Stomach (tissue), 19 donors: ENCODE measurements at places on chromosomes 16 and 17. TPM values are rescaled to one million over a fixed set of nuclear protein-coding genes. Genes with fewer than 3 reads are reported as not detected.
A peak's percentile ranks its signal among the peaks of the same experiment; 100 is the strongest.

GRCh38 chr17:81665205-81666091 lies 957 bp downstream of the OXLD1 start:
- peak; percentile 60 for DNase-seq

GRCh38 chr16:83994087-83994486 lies 26.0 kb downstream of the NECAB2 start:
- no peak for DNase-seq

DNA sequence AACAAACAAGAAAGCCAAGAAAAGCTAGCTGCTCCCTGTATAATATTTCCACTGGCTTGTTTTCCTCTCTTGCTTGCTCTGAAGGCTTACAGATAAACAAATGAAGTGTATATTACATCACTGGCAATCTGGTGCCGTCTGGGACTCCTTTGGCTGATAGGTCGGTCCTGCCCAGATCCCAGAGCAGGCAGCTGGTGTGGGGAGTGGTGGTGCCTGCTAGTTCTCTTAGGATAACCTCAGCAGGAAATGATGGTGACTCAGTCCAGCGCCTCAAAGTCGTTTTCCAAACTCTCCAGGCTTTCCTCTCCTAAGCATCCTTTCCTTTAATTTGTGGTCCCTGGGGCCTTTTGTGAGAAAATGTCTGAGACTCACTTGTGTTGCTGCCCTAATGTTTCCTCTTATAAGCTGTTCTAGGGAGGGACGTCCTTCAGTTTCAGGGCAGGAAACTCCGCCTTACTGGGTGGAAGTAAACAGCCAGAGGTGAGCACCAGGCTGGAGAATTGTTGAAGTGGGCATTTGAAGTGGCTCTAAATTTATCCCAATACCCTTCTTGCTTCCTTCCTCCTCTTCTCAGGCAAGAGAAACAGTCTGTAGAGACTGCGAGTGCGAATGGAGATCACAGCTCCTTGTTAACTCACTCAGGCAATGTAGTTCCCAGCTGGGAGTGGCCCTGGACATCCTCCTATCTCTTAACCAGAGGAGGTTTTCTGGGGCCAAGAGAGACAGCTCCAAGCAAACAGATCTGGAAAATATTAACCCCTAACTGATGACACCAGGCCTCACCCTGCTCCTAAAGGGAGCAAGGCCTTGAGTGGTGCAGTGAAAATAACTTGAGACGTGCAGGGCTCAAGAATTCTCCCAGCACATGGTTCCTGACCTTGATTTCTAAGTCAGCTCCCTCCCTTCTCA lies 34.9 kb downstream of the CD300LF start:
- no peak for DNase-seq

DNA sequence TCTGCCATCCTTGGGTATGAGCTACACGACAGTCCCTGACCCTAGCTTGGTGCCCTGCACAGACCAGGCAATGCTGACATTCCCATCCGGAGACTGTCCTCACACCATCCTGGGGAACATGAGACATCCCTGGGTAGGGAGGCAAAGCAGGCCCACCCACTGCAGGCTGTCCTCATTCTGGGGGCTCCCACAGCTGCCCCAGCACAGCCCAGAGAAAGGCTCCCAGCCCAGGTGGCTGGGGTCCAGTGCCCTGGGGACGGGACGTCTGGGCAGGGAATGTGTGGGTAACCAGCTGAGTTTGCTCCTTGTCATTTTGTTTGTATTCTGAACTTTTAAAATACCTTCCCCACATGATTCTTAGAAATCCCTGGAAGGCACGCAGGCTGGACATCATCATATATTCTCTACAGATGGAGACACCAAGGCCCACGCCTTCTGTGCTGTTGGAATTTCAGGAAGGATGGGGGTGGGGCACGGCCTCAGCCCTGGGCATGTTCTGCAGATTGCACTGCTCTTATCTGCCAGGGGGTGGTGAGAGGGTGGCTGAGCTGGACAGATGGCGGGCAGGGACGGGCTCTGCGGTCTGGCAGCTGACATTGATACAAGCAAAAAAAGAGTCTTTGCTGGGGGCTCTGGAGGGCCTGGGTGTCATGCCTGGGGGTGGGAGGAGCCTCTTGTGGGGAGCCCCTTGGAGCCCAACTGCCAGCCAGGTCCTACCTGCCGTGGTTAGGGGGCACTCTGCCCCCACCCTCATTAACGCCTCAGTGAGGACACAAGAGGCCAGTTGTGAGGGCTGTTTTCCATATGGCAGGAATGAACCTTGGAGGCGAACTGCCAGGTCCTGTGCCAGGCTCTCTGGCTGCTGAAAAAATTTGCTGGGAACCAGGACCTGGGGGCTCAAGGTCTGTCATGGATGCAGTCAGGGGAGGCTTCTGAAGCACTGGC lies 28.4 kb downstream of the LRRC75A start:
- peak; percentile 75 for DNase-seq

DNA sequence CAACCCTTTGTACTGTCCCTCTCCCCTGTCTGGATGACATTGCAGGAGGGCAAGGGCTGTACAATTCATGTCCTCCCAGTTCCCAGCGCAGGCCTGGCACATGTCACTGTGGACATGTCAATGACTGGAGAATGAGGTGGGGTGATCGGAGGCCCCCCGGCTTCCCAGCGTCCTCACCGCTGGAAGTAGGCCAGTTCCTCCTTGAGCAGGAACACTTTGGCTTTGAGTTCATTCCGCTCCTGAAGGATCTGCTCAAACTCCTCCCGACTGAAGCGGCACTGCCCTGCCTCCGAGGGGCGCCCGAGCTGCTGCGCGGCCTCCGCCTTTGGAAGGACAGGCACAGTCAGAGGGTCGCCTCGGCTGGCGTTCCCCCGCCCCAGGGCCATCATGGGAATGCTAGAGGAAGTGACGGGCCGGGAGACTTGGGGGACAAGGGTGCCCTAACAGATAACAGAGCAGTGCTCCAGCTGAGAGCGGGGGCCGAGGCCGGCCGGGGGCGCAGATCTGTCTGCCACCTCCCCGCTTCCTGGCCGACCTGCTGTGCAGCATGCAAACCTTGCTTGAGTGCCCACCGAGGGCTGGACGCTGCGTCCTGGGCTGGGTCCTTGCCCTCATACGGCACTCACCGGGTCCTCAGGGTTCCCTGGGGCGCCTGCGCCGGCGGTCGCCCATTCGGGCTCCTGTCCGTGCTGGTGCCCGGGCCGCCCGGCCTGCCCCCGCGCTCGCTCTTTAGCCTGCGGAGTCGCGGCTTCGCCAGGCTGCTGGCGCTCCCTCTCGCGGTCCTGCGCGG lies 1.3 kb downstream of the RILP start:
- peak; percentile 44 for DNase-seq

DNA sequence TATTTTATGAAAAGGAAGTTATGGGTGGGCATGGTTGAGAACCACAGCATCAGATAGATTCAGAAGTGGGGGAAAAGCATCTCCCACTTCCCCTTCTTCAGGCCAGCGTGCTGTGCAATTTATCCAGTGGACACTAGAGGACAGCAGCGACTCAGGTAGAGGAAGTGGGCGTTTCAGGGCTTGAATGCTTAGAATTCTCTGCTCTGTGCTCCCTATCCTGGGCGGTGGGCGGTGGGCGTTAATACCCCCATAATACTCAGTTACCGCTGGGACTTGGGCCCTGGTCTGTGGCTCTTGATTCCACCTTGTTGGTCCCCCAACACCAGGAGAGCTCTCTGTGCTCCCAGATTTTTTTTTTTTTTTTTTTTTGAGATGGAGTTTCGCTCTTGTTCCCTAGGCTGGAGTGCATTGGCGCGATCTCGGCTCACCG lies 3.7 kb upstream of the LYZL6 start:
- peak; percentile 73 for DNase-seq

DNA sequence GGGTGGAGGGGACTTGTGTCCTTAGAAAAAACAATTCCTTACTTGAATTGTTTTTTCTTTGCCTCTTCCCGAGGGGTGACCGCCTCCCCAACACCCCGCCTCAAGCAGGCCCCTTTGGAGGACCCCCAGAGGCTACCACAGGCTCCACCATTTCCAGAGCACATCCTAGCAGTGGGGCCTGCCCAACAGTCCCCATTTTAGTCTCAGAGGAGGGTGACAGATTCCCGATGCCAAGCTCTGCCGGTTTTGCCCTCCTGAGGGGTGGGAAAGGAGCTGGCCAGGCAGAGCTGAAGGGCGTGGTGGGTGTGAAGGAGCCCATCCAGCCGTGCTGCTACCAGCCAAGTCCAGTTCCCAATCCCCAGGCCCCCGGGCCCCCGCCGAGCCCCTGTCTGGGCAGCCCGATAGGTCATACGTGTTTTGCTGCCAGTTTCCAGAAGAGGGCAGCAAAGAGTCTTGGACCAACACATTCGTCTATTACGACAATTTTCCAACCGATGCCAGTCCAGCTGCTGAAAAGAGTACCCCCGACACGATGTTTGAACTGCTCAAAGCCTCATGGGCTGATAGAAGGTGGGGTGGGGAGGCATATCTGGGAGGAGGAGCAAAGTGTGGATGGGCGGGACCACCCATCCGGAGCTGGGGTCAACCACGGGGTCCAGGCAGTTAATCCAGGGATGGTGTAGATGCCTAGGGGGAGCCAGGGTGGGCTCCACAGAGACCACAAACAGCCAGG lies 18.8 kb upstream of the GAA start:
- peak; percentile 90 for DNase-seq

DNA sequence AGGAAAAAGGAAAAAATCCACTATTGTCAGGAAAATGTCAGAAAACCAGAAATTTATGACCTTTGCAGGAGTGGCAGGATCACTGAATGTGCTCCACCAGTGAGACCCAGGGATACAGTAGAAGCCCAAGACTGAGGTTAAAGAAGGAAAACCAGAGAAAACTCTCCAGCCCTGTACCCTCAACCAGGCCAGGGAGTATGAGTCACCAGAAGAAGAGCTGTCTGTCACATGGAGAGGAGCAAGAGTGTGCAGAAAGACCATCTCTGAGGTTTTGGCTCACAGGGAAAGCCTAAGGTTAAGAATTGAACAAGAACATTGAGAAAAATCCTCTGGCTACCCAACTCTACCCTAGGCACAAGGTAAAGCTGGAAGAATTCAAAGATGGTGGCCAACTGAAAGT lies 47.6 kb upstream of the MON1B start:
- DNase-seq = no peak

DNA sequence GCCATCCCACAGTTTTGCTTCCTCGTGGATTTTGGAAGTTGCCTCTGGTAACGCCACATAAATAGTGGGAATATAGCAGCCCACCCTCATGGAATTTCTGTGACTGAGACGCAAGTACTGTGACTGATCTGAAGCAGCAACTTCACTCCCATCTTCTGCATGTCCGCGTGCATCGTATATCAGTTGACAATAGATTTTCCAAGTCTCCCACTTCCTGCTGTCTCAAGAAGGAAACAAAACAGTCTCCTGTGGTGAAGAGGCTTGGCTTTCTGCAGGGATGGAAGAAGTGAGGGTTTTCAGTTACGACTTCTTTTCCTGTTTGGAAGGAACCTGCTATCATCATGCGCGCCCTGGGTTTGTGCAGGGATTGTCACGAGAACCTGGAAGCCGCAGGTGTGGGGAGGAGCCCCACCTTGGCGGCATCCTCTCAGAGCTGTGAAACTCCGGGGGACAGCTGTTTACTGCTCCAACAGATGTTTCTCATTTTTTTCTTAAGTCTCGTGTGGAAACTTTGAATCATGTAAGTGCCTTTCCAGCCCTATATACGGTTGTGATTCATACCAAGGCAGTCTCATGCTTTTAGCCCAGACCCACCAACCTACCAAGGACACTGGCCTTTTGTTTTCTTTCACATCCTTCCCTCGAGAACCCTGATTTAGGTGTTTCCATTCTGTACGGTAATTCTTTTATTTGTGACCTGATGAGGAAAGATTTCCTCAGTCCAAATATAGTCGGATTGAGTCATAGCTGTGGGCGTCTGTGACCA lies 57.5 kb downstream of the WIPI1 start:
- DNase-seq = peak; percentile 44

- DNase-seq = peak; percentile 93
Measured at GRCh38 chr17:28524476-28525424, 18.6 kb downstream of the FOXN1 start.

DNA sequence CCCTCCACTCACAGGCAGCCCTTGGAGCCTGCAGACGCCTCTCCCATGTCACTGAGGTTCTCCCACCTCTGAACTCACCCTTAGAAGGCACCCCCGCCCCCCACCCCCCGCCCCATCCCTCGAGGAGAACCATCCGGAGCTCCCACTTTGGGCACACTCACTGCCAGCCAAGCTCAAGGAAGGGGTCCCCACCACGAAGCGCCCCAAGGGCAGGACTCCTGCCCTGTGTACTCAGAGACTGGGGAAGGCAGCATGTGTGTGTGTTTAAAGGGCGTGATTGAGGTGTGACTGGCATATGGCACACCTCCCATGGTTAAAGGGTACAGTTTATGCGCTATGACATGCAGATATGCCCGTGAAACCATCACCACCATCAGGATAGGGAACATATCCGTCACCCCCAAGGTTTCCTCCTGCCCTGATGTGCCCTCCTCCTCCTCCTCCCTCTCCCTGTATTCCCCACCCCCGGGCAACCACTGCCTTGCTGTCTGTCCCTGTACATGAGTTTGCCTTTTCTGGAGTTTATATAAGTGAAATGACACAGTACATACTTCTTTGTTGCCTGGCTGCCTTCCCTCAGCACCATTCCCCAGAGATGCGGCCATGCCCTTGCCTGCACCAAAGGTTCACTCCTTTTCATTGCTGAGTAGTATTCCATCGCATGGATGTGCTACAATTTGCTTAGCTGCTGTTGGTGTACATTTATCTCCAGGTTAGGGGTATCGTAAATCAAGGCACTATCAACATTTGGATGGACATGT lies 14.0 kb upstream of the RBFOX3 start:
- DNase-seq = no peak

DNA sequence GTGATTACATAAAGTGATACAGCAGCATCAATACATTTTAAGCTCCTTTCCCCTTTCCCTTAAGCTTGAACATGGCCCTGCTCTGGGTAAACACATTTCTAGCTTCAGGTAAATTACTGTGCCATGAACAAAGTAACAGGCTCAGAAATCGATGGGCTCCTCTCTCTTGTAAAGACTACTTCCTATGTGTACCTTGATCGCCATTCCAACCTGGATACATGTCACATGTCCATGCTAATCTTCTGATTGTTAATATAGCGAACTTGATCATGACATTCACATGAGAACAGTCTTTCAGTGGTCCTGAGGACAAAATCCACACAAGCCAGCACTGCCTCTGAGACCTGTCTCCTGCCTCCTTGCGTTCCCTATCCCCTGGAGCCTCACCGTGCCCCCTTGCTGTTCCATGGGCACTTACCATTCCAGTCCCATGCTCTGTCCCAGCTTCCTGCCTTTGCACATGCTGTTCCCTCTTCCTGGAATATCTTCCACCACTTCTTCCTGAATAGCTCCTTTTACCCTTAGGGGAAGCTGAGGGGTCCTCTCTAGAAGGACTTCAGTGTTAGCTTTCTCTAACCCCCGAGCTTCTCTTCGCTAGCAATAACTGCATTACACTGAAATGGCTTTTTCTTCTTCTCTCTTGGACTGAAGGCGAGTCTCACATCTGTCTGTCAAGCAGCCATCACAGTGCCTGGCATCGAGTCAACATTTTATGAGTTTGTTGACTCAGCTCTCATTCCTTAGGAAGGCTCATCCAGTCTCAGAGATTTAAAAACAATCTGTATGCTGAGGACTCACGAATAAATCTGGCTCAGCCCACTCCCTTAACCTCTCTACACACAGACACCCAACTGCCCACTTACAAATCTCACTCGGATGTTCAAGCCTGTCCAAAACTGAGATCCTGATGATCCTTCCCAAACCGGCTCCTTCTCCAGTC lies 93.3 kb downstream of the ASIC2 start:
- DNase-seq = no peak

Gene HSD11B2
- 1.2 TPM for total RNA-seq

Gene KCNG4
- not detected for total RNA-seq

Gene PIK3R6
- under 0.01 TPM for total RNA-seq

Gene TMEM106A
- 46.5 TPM for total RNA-seq

Gene EXOC3L1
- 15.1 TPM for total RNA-seq

Gene CCDC144A
- total RNA-seq = 14.5 TPM
